ENCODE measurements at places on chromosomes 1 and 21. TPM values are rescaled to one million over a fixed set of nuclear protein-coding genes. Genes with fewer than 3 reads are reported as not detected.

- DNase-seq: no peak
These were observed 155.0 kb downstream of the SETD4 start for GRCh38 chr21:35905096-35905962.

DNA sequence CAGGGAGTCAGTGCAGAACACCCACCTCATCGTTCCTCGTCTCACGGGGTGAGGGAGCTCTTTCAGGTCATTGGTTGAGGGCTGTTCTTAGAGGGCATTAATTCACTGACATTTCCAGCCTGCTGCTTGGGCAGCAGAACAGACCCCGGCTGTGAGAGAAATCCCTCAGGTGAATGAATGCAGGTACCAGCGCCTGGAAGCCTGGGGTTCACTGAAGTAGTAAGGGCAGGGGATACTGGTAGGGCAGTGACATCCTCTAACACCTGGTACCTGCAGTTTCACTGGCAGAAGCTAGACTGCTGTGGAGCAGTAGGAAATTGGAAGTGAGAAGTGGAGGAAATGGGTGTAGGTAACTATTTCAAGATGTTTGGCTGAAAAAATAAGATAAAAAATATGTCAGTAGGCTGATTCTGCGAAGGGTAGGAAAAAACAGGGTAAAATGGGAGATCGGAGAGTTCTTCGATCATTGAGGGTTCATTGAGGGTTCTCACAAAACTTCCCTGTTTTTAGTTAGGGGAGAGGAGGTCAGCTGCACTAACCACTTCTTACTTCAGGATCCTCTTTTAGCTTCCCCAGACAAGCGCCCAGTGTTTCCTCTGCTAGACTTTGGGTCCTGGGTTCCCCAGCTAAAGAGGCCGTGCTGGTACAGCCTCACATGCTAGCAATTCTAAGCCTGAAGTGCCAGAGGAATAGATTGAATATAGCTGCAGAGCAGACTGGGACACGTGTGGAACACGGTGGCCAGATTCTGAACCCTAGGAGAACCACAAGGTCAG lies 55.2 kb downstream of the RNF220 start:
- DNase-seq: no peak

Gene EFNA4
- total RNA-seq: 10.9 TPM

Gene NBPF4
- total RNA-seq: not detected

Data from pulmonary artery endothelial cell (primary cell).